ENCODE measurements at places on chromosomes 7 and 10.

DNA sequence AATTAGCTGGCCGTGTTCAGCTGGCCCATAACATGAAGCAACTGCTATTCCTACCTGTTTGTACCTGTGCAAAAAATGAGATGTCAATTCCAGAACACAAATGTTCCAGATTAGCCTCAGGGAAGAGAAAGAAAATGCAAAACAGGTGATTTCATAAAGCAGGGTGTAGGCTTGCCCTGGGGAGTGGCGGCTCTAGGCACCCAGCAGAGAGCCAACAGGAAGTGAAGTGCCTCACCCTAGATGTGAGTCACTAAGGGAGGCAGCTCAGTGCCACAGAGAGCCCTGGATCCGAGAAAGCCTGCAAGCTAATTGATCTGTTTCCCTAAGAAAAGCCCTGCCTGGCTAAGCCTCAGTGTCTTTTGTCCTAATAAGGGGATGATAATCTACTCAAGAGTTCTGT lies 240.0 kb downstream of the ARHGAP21 start:
- no peak for DNase-seq

DNA sequence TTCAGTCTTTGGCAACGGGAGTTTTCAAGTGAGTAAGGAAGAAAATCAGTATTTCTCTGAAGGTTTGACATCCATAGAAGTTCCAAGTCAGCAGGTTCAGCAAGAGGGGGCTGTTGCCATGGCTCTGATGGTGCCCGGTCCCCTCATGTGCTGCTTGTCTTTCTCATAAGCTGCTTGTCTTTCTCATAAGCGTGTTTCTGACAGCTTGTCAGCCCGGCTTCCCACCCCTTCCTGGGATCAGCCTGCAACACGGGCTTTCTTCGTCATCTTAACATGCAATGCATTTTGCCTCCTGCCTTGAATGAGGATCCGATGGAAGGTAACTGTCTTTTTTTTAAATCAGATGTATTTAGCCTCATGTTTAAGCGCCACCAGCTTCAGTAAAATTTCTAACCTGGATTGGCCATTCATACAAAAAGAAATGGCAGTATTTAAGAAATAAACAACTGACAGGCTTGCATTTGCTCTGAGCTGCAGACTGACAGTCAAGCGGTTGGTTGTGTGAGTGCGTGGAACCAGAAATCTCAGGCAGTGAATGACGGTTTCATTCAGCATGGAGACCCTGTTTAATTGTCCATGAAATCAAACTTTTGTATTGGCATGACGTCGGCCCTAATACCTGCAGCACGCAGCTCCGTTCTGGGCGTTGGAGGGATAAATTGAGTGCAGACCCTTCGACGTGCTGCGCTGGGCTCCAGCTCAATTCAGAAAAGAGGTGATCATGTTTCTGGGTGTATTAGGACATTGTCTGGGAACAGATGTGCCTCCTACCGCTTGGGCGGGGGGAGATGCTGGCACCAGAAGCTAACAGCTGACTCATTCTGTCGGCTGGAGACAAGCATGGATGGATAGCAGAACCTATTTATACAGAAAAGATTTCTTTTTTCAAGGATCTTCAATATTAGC lies 454.7 kb upstream of the FOXK1 start:
- no peak for DNase-seq

DNA sequence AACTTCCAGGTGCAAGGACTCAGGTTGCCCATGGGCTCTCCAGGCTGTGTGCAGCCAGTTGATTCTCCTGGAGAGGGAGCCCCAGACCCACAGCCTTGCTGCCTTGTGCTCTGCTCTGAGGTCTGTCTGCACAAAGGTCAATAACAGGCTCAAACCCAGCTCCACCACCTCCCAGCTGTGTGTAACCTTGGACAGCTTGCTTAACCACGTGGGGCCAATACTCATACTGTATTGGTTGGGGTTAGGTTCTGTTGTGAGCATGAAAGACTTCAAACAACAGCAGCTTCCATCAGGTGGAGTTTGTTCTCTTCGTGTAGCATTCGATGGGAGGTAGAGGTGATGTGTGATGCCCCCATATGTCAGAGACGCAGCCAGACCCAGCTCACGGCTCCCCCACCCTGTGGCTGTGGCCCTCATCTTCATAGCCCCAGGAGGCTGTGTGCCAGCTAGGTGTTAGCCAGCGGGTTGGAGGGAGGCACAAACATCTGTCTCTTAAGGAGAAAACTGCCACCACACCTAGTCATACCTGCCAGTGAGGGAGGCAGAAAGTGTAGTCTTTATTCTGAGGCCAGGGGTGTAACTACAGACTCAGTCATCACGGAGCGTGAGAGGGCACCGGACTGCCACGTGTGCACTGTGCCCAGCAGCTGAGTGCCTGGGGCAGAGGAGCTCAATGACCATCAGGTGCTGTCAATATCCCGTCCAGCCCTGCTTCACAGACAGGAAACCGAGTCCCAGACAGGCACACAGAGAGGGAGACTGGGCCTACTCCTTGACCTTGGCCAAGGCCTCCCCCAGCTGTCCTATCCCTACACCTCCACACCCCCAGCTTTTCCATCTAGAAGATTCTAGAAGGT lies 8.1 kb upstream of the POLD2 start:
- DNase-seq, result no peak

- no peak for DNase-seq
These were observed 15.3 kb upstream of the KCNIP2 start for GRCh38 chr10:101858723-101859500.

DNA sequence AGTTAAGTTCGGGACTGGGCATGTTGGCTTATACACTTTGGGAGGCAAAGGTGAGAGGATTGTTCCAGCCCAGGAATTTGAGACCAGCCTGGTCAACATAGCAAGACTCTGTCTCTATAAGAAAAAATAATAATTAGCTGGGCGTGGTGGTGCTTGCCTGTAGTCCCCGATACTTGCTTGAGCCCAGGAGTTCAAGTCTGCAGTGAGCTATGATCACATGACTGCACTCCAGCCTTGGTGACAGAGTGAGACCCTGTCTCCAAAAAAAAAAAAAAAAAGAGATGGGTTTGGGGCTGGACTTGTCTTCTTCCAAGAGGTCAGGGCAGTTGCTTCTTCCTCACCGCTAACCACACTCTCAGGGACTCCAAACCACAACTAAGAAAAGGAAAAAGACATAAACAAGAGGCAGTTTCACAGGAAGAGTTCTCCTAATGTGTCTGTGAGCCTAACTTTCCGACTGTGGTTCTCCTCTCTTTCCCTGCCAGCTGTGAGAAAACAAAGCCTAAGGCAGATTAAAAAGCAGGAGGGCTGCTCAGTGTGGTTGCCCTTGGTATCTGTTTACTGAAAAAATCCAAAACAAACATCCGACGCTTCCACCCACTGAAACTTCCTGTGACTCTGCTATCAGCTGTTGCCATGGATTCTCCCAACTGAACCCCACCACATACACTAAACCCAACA lies 2.4 kb upstream of the SERPINE1 start:
- no peak for DNase-seq

DNA sequence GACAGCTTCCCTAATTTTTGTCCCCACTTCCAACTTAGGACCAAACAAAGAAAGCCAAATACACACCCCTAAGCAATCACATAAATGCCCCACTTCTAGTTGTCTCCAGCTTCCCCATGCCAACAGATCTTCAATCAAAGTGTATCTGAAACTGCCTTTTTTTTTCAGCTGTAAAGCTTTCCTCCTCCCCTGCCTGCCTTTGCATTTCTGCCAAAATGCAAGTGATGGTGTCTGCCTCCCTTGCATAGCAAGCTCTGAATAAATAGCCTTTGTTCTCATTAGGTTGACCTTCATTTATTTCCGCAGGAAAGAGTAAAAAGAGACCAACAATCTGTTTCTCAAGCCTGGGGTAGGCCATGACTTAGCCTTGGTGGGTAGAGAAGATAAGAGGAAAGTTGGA lies 459.4 kb downstream of the GPAM start:
- DNase-seq, result no peak

GRCh38 chr10:13681528-13681927 lies 94.8 kb downstream of the PRPF18 start:
- no peak for DNase-seq

- DNase-seq, result no peak
These were observed 108.9 kb upstream of the PCBD1 start for GRCh38 chr10:70997236-70997635.

DNA sequence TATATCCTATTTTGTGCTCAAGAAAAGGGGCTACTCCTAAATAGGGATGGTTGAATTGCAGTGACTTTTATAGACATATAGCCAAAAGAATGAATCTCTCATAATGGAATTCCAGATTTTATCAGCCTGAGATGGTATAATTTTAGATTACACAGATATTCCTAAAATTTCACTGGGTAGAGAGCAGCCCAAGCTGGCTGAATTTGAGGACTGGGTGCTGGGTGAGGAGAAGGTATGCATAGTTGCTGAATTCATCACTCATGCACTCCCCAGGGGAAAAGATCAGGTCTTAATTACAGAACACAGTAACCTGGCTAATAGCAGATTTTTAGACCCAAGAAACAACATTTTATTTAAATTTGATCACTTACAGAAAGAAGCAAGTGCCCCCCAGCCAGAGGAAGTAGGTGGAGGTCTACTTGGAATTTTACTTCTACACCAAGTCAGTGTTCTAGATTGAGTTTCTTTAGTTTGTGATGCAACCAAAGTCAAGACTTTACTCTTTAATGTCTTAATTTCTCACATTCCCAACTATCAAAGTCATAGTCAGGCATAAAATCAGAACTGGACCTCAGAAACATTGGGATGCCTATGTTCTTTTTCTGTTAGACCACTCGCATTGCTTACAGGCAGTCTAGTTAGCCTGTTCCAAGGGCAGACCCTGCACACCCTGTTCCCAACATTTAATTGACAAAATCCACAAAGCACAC lies 337.4 kb upstream of the PODXL start:
- DNase-seq, result no peak

DNA sequence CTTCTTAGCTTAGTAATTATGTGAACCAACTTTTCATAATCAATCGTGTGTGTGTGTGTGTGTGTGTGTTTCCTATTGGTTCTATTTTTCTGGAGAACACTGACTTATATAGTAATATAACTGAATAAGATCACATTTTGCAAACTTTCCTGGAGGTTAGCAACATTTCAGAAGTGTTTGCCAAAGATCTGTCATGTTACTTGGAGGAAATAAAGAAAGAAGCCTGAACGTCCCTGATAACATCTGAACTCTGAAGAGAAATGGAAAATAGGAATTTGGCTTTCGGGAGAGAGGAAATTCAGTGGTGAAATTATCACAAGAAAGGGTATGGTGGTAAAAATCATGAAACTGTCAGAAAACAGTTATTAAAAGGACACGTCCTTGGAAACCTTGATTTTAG lies 984.4 kb upstream of the AUTS2 start:
- no peak for DNase-seq

DNA sequence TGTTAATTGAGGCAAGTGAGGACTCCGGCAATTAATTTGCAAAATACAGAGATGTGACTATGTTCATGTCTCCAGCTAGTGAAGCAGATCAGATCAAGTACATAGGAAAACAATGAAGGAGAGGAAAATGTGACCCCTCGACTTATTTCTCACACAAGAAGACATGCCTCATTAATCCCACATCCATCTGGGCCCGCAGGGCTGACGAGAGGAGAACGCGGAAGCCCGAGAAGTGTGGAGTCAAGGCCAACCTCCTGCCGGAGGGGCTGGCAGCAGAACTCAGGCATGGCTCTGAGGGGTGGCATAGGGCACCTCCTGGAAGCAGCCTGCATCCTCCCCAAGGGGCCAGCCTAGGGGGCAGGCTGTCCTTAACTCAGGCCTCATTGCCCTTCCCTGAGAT lies 54.4 kb downstream of the ZNF503 start:
- no peak for DNase-seq

GRCh38 chr10:29525762-29526161 lies 109.0 kb downstream of the SVIL start:
- no peak for DNase-seq

DNA sequence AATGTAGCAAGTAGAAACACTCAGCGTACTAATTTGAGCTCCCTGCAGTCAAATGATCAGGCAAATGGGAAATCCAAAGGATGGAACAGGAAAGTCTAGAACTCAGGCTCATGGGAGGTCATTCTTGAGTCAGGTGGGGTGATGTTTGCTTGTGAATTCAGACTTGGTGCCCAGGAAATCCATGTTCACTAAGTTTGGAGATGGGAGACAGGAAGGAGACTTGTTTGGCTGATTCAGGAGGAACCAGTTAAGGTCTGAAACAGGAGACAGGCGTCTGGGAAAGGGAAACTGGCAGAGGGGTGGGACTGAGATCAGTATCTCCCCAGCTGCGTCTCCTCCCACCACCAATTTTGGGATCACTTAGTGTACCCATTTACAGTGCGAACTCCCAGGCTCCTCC lies 38.4 kb upstream of the ZNF438 start:
- no peak for DNase-seq

GRCh38 chr10:84269773-84270172 lies 24.9 kb downstream of the RGR start:
- DNase-seq, result no peak

DNA sequence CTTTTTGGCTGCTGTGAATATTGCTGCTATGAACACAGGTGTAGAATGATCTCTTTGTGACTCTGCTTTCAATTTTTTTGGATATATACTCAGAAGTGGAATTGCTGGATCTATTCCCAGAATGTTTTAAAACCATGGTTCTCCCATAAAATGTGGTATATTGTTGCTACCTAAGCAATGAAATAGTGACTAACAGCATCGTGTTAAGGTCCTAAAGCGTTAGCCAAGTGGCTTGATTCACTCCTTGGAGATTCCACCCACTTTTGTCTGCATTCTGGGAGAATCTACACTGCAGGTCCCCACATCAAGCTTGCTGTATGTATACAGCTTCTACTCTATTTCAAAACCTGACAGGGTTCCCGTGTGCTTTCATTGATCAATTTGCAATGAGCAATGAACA lies 105.6 kb downstream of the CDK6 start:
- DNase-seq, result no peak

GRCh38 chr7:78260826-78261225 lies 462.3 kb downstream of the PHTF2 start:
- DNase-seq, result no peak

DNA sequence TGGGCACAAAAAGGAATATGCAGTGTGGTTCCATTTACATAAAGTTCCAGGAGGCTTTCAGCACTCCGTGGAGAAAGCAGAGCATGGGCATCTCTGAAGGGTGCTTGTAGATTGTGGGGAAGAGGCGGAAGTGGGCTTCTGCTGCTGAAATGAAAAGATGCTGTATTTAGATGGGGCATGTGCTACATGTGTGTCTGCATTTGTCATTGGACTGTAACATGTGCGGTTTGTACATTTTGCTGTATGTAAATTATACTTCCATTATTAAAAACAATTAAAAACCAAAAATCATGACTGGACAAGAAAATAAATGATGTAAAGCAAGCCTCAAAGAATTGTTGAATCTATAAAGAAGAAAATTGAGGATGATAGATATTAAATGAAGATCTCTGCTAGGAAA lies 334.0 kb downstream of the WDR37 start:
- no peak for DNase-seq

GRCh38 chr7:13189668-13190067 lies 502.2 kb downstream of the ARL4A start:
- DNase-seq, result no peak

- DNase-seq, result no peak
These were observed 37.3 kb upstream of the EXOC6 start for GRCh38 chr10:92810934-92811532.

DNA sequence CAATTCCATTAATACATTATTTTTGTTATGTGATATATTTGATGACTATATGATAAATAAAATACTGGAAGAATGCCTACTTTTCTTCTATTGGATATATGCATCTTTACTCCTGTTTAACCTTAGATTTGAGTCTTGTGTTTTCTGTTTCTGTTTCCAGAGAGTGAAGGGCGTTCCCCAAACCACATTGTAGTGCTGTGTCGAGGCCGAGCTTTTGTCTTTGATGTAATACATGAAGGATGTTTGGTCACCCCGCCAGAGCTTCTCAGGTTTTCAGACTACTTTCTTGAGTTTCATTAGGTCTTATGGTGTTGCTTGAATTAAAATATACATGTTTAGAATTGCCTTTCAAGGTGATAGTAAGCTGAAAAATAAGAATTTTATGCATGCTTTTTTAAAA lies 23.8 kb downstream of the CROT start:
- DNase-seq, result no peak
